ENCODE measurements at places on chromosomes 11 and 22.

- no peak for DNase-seq
Observed at GRCh38 chr11:111123463-111124398, 121.8 kb upstream of the POU2AF2 start.

DNA sequence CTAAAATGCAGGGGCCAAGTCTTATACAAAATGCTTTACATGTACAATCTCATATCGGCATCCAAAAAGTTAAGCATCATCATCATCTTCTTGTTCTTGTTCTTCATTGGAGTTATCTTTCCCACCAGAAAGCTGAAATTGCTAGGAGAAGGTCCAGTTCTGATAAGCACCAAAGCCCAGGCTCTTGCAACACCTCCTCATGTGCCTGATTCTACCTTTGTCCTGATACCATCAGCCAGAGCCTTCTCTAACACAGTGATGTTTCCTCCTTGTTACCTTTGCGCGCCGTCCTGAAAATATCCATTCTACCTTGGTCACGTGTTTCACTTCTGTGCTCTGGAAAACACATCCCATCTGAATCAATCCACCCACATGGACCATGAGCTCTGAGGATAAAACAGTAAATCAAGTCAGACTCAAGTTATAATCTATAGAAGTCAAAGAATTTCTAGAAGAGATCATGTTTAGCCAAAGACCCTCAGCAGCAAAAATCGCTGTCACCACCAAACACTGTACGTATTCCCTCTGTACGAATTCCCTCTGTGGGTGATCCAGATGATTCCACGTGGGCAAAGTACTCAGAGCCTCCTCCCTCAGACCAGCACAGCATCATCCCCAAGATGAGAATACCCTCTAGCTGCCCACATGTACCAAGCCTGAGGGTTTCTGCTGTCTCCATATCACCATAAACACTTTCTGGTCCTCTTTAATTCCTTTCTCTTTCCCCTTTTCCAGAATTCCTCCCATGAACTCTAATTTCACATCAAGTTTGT, 19.0 kb downstream of the JAML start:
- DNase-seq = no peak

GRCh38 chr22:46352691-46353386, 17.3 kb downstream of the TRMU start:
- DNase-seq = no peak

- peak; percentile 30 for DNase-seq
Observed at GRCh38 chr11:57514538-57515331, 767 bp downstream of the SLC43A1 start.

DNA sequence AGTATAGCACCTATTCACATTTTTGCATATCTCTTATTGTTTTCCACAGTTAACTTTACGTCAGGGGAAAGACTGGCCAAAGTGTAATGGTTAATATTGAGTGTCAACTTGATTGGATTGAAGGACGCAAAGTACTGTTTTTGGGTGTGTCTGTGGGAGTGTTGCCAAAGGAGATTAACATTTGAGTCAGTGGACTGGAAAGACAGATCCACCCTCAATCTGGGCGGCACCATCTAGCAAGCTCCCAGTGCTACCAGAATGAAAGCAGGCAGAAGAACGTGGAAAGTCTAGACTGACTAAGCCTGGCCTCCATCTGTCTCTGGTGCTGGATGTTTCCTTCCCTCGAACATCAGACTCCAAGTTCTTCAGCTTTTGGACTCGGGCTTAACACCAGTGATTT, 1900.7 kb upstream of the RAG2 start:
- DNase-seq = no peak
